ENCODE measurements at places on chromosomes 12 and 14.

DNA sequence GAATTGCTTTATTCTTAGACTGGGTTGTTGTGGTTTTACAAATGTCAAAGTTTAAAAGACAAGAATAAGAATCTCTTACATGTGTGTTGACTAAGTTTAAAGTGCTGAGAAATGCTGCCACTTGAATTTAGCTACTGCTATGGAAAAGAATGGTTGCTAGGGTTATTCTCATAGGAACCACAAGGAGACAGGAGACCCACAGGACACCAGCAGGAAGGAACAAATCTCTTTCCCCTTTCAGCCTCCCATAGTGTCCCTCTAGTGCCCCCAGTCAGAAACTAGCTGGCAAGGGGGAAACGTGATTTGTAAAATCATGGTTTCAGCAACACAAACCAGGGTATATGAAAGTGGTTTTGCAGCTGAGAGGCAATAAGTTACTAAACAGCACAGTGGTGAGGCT lies 102.7 kb downstream of the ST8SIA1 start:
- peaks cover 8% of the 10 kb centered on the region for H3K4me1 ChIP-seq
- H3K27me3 ChIP-seq, result no peaks in the 10 kb centered on the region
- DNase-seq, result no peak
- H3K27ac ChIP-seq, result no peak overlapping the region

GRCh38 chr12:51395283-51396230 lies 4.4 kb upstream of the GALNT6 start:
- no peaks in the 10 kb centered on the region for H3K27me3 ChIP-seq
- H3K36me3 ChIP-seq, result peaks cover 3% of the 10 kb centered on the region
- peak overlapping the region; percentile 100 for H3K4me3 ChIP-seq

DNA sequence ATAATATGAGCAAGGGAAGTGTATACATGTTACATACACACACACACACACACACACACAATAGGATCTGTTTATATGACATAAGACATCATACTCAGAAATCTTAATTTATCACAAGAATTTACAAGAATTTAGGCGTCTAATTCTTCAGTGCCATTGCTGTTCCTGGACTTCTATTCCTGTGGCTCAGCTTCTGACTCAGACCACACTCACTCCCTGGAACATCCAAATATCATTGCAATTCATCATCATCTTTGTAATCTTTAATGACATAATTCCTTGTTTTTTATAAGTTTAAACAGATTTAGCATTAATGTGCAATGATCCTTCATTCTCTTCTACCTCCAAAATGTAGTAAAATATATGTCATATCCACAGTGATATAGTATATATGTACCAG lies 544.2 kb downstream of the FOXG1 start:
- no peaks in the 10 kb centered on the region for H3K4me1 ChIP-seq
- no peak overlapping the region for H3K27ac ChIP-seq
- no peak for DNase-seq
- no peaks in the 10 kb centered on the region for H3K27me3 ChIP-seq
- no peak overlapping the region for H3K4me3 ChIP-seq

- H3K36me3 ChIP-seq, result peaks cover 13% of the 10 kb centered on the region
- H3K4me1 ChIP-seq, result peaks cover 74% of the 10 kb centered on the region
- peak overlapping the region; percentile 71 for H3K27ac ChIP-seq
- DNase-seq, result no peak
Observed at GRCh38 chr12:104469066-104469465, 12.3 kb downstream of the CHST11 start.

DNA sequence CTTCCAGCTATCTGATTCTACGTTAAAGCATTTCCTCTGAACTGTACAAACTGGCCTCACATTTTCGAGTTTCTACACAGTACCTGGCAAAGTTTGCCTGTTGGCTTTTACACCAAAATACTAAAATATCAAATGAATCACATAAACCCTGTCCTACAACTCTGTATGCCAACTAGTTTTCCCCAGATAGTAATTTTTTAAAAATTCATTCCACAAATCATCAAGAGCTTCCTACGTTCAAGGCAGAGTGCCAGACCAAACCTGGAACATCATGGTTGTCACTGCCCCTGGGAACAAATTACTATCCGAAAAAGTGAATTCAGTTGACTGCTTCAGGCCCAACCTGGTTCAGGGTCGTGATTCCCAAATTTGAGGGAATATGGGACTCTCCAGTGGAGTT lies 2.1 kb downstream of the TMEM30B start:
- peaks cover 6% of the 10 kb centered on the region for H3K27me3 ChIP-seq
- H3K36me3 ChIP-seq, result peaks cover 9% of the 10 kb centered on the region
- no peak overlapping the region for H3K4me3 ChIP-seq
- no peak for DNase-seq

- H3K4me3 ChIP-seq, result no peak overlapping the region
- no peak overlapping the region for H3K27ac ChIP-seq
- no peaks in the 10 kb centered on the region for H3K27me3 ChIP-seq
- H3K4me1 ChIP-seq, result no peaks in the 10 kb centered on the region
Observed at GRCh38 chr14:42001431-42001830, 394.8 kb downstream of the LRFN5 start.

DNA sequence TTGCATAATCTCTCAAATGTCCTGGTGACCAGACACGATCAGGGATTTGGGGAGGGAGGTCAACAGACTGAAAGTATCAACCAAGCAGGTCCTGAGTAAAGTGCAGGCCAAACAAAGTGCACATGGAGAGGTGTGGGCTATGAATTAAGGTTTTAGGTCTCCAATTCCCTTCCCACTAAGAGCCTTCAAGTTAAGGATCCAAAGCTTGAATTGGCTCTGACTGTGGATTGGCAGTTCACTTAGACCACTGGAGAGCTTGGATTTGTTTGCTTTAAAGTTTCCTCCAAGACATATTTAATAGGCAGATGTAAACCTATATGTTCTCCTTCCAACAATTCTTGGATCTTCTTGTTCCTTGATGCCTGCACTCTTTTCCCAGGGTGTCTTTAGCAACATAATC lies 129.6 kb upstream of the IGF1 start:
- no peaks in the 10 kb centered on the region for H3K36me3 ChIP-seq
- H3K4me3 ChIP-seq, result no peak overlapping the region
- H3K4me1 ChIP-seq, result no peaks in the 10 kb centered on the region
- no peaks in the 10 kb centered on the region for H3K27me3 ChIP-seq
- no peak overlapping the region for H3K27ac ChIP-seq

- H3K36me3 ChIP-seq, result peaks cover 30% of the 10 kb centered on the region
- peak overlapping the region; percentile 95 for H3K27ac ChIP-seq
- peaks cover 50% of the 10 kb centered on the region for H3K4me1 ChIP-seq
Observed at GRCh38 chr14:101716077-101716950, 45.2 kb upstream of the PPP2R5C start.

GRCh38 chr12:5779401-5779800 lies 165.7 kb downstream of the ANO2 start:
- H3K27me3 ChIP-seq, result peaks cover 42% of the 10 kb centered on the region
- DNase-seq, result no peak
- H3K27ac ChIP-seq, result no peak overlapping the region
- no peaks in the 10 kb centered on the region for H3K36me3 ChIP-seq
- H3K4me3 ChIP-seq, result no peak overlapping the region
- no peaks in the 10 kb centered on the region for H3K4me1 ChIP-seq

GRCh38 chr12:91176358-91176757 lies 6.3 kb downstream of the DCN start:
- no peak overlapping the region for H3K4me3 ChIP-seq
- H3K27ac ChIP-seq, result no peak overlapping the region
- H3K4me1 ChIP-seq, result no peaks in the 10 kb centered on the region
- no peaks in the 10 kb centered on the region for H3K27me3 ChIP-seq

DNA sequence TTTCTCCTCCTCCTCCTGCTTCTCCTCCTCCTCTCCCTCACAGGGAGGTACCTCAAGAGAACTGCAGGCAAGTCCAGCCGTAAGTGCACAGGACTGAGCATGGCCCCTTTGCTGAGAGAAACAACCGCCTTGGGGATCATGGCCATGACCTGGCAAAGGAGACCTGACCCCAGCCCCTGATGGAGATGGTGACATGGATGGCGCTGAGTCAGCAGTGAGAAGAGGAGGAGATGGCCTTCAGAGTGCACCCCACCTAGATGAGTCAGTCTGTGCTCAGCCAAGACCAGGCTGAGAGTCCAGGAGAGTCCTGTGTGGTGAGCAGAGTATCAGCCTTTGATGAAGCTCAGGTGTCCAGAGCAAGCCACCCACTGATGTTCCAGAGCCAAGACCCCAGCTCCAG lies 36.4 kb downstream of the MEG3 start:
- no peaks in the 10 kb centered on the region for H3K4me1 ChIP-seq
- H3K4me3 ChIP-seq, result no peak overlapping the region
- H3K27me3 ChIP-seq, result peaks cover 31% of the 10 kb centered on the region
- no peak overlapping the region for H3K27ac ChIP-seq
- H3K36me3 ChIP-seq, result no peaks in the 10 kb centered on the region
- DNase-seq, result no peak

DNA sequence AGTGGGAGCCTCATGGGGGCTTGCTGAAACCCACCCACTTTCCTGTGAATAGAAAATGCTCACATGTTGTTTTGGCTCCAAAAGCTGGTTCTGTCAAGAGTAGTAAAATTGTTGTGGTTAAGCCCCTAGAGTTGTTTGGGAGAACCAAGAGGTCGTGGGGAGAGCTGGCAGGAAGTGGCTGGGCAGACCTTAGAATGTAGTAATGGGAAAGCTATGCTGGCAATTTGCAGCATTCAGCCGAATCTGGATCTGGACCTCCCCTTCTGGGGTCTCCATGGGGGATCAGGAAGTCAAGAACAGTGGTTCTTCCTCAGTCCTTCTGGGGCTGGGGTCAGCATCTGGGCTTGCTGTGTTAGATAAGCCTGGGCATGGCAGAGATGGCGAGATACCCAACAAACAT lies 150.6 kb upstream of the TBX3 start:
- H3K4me3 ChIP-seq, result no peak overlapping the region
- no peak for DNase-seq
- H3K27me3 ChIP-seq, result no peaks in the 10 kb centered on the region
- H3K27ac ChIP-seq, result no peak overlapping the region
- no peaks in the 10 kb centered on the region for H3K4me1 ChIP-seq

GRCh38 chr12:9794484-9795093 lies 32.7 kb upstream of the KLRF1 start:
- no peak for DNase-seq
- H3K4me1 ChIP-seq, result peaks cover 41% of the 10 kb centered on the region
- no peaks in the 10 kb centered on the region for H3K27me3 ChIP-seq
- peak overlapping the region; percentile 70 for H3K4me3 ChIP-seq
- H3K36me3 ChIP-seq, result no peaks in the 10 kb centered on the region

DNA sequence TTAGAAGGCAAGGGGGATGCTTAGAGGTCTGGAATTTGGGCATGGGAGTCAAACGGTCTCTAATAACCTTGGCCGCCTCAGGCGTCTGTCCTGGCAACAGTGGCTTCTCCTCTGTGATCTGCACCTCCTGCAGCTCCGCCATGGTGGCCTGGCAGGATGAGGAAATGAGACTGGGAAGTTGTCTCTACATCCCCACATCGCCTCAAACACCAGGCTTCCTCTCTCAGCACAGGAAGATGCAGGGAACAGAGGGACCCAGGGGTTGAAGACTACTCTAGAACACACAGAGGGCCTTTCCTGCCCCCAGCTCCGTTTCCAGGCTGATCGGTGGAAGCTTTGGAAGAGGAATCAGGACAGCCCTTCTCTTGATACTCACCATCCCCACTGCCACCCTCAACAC lies 1.7 kb downstream of the NDRG2 start:
- no peak overlapping the region for H3K27ac ChIP-seq
- H3K36me3 ChIP-seq, result peaks cover 6% of the 10 kb centered on the region
- no peak for DNase-seq
- no peaks in the 10 kb centered on the region for H3K27me3 ChIP-seq
- peak overlapping the region; percentile 4 for H3K4me3 ChIP-seq
- peaks cover 10% of the 10 kb centered on the region for H3K4me1 ChIP-seq

DNA sequence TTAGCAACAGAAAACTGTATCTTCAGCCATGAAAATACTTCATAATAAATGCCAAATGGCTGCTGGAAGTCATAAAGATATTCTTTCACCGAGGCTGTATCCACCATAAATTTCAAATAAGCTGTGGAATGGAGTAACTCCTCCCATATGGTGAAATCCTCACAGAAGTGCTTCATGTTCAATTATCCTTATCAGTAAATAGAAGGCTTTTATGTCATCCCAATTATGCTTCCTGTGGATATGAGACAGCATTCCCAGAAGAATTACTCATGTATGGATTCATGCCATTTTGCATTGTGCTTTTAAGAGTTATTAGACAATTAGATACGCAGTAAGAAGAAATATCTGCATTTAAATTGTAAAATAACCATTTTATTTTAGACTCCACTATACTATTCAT lies 99.0 kb downstream of the RTN1 start:
- H3K36me3 ChIP-seq, result no peaks in the 10 kb centered on the region
- no peaks in the 10 kb centered on the region for H3K4me1 ChIP-seq
- H3K4me3 ChIP-seq, result no peak overlapping the region
- no peaks in the 10 kb centered on the region for H3K27me3 ChIP-seq
- no peak for DNase-seq
- H3K27ac ChIP-seq, result no peak overlapping the region

- no peaks in the 10 kb centered on the region for H3K4me1 ChIP-seq
- H3K36me3 ChIP-seq, result no peaks in the 10 kb centered on the region
- H3K27ac ChIP-seq, result no peak overlapping the region
- no peaks in the 10 kb centered on the region for H3K27me3 ChIP-seq
- no peak for DNase-seq
- H3K4me3 ChIP-seq, result no peak overlapping the region
Observed at GRCh38 chr14:81555051-81555450, 21.4 kb upstream of the SEL1L start.

GRCh38 chr14:34324363-34324795 lies 137.7 kb downstream of the SPTSSA start:
- peaks cover 4% of the 10 kb centered on the region for H3K27me3 ChIP-seq
- DNase-seq, result peak; percentile 13
- H3K4me3 ChIP-seq, result no peak overlapping the region
- H3K4me1 ChIP-seq, result no peaks in the 10 kb centered on the region
- no peak overlapping the region for H3K27ac ChIP-seq
- no peaks in the 10 kb centered on the region for H3K36me3 ChIP-seq

DNA sequence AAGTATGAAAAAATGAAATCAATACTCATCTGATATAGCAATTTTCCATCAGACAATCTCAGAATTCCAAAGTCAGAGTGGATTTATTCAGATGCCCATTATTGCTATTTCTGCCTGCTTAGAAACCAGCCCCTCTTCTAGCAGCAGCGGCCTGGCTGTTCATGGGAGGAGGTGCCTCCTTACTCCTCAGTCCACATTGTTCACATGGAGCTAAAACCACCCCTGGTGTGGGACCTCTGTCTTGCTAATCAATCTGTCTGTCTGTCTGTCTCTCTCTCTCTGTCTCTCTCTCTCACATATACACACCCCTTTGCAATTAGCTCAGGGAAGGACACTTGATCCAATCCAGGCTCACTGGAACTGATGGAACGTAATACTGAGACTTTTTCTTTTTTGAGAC lies 176.1 kb downstream of the APAF1 start:
- DNase-seq, result no peak
- no peaks in the 10 kb centered on the region for H3K4me1 ChIP-seq
- no peak overlapping the region for H3K27ac ChIP-seq
- peaks cover 26% of the 10 kb centered on the region for H3K27me3 ChIP-seq
- no peaks in the 10 kb centered on the region for H3K36me3 ChIP-seq
- no peak overlapping the region for H3K4me3 ChIP-seq

DNA sequence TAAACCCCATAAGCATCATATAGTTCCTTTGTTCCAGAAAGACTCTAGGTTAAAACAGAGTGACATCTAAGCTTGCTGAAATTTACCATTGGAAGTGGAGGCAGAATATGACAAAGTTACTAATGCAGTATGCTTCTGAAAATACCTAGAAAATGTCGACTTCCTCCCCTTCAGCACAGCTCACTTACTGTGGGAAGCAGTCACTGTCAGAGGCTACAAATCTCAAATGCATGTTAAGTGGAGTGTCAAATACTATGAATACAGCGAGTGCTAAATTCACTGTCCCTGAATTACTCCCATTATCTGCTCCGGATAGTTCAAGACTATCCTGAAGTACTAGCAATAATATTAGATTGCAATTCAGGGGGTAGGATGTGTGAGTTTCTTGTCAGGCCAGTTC lies 1454.6 kb downstream of the AACS start:
- no peaks in the 10 kb centered on the region for H3K27me3 ChIP-seq
- H3K4me3 ChIP-seq, result no peak overlapping the region
- H3K4me1 ChIP-seq, result no peaks in the 10 kb centered on the region
- no peak overlapping the region for H3K27ac ChIP-seq
- peaks cover 14% of the 10 kb centered on the region for H3K36me3 ChIP-seq
